Glutamatergic neuron (in vitro differentiated cells): ENCODE measurements at places on chromosomes 2 and 18.

DNA sequence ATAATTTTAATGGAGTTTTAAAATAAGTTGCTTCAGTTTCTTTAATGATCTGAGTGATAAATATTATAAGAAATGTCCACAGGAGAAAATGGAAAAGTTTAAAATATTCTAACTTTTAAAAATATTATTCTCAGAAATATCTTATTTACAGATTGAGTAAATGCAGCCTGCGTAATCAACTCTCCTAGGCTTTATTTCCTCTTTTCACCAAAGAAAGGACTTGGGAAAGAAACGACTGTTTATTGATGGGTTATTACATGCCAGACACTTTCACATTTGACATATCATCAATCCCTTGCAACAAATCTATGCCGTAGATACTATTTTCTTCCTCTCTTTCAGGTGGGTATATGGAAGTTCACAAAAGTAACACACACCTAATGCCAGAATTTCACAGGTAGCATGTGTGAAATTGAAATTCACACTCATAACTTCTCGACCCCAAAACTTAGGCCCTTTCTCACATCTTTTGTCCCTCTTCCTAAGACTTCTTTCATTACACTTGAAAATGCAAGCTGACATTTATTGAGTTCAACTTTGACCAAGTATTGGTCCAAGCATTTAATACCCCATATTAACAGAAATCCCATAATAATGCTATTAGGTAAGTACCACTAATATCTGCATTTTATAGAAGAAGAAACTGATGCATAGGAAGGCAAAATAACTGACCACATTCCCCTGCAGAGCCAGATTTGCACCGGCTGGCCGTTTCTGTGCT lies 49.2 kb downstream of the MYOM1 start:
- no peak for DNase-seq

GRCh38 chr2:142880279-142880678 lies 2.8 kb downstream of the KYNU start:
- no peak for DNase-seq

DNA sequence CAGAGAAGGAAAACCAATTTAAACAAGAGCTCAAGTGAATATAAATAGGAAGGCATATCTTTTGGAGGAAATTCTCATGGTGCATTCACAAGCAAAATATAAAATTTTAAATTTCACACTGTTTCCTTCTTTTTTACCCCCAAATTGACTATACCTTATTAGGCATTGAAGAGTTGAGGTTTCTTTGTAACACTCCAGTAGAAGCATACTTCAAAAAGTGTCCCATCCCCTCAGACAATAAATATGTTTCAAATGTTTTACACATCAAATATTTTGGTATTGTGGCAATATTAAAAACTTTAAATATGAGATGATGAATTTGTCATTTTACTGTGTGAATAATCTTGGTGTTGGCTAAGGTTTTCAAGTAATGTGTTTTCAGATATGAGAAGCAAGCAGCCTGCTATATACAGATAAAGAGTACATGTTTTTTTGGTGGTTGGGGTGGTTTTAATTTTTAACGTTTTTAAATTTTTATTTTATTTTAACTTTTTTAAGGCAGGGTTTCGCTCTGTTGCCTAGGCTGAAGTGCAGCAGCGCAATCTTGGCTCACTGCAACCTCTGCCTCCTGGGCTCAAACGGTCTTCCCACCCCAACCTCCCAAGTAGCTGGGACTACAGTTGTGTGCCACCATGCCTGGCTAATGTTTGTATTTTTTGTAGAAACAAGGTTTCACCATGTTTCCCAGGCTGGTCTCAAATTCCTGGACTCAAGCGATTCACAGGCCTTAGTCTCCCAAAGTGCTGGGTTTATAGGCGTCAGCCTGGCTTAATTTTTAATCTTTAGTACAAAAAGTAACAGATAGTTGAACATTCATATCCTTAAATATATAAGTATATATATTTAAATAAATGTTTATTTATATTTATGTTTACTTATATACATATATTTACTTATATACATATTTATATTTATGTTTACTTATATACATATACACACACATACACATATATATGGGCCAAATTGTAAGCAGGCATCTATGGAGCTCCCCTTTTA lies 36.5 kb upstream of the DLX1 start:
- DNase-seq, result no peak

DNA sequence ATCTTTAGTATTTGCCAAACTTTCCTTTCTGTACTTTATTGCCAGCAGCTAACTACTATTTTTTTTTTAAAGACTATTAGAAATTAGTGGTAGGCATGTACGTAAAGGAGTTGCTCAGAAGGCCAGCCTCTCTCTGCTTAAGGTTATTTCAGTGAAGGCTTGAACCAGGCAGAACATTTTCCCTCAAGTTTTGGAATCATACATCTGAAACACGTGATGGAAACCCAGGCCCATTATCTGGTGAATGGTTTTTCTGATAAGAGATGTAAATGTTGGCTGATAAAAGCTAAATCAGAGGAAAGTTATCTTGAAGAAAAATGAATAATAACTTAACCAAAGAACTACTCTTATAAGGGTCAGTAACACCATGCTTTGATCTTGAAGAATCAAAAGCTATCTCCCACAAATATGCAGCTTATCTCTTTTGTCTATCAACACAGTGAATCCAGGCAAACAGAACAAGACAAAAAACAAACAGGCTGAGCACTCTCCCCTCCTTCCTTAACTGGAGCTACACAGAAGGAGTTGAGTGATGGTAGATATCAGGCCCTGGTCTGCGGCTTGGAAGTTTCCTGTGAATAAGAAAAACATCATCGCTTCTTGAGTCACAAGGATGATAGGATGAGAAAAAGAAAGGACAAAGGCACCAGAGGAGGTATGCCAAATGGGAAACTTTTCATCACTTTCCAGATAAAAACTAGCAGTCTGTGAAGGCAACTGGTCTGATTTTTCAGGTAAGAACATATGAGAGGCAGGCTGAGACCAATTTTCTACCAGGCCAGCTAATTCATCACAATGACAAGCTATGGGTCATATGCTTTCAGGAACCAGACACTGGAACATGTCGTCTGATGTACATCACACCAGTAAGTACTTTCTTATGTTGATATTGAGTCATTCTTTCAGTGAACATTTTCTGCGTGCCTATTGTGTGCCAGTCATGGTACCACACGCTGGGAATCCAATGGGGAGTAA lies 88.4 kb upstream of the STK17B start:
- DNase-seq, result no peak

DNA sequence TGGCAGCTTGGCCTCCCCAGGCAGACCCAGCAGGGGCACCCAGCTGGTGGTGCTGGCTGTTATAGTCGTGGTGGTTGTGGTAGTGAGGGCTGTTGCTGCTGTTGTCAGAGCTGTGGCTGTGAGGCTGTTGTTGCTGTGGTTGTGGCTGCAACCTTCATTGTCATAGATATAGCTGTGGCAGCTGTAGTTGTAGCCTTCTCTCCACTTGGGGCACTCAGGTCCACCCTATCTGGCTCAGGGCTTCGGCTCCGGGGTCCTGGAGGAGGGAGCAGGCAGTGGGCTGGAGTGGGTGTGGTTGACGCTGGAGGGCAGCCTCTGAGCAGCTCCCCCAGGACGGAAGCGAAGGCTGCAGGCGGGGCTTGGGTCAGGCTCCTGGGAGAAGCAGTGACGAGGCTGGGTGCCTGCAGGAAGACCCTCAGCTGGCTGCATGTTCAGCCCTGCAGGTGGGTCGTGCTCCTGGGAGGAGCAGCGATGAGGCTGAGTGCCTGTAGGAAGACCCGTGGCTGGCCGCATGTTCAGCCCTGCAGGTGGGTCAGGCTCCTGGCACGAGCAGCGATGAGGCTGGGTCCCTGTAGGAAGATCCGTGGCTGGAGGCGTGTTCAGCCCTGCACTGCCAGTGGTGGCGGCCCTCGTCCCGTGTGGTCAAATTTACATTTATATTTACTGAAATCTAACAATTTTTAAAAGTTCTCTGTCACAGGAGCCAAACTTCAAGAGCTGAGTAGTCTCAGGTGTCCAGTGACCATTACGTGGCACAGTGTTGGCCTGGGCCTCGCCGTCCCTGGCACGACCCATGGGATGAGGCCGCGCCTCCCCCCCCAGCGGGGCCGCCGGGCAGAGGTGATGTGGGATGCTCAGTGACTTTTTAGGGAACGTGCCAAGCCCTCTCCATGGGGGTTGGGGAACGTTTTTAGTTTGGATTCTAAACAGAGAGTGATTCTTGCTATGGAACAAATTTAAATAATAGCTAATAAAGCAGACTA lies 79.2 kb upstream of the PXDN start:
- DNase-seq, result peak; percentile 57

DNA sequence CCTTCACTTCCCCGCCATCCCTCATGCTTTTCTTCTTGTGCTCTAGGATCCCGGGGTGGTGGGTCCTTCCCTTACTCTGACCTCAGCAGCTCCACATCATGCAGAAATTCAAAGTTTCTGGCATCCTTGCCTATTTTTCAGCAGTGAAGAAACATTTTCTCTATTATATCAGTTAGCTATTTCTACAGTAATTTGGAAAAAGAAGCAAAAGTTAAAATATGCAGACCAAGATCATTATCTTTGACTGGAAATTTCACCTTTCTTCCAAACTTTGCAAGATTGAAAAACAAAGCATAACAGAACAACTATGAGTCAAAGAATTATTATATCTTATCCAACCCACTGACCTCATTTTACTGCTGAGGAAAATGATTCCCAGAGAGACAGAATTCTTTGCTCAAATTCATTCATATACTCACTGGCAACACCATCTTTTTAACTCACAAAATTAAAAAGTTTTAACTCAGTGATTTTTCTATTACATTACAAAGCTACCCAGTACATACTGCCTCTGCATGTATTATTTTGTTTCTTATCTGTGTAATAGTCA lies 40.5 kb downstream of the ANTXR1 start:
- no peak for DNase-seq

GRCh38 chr18:34224423-34225217 lies at the start of gene NOL4:
Gene NOL4, minus strand, starts transcription at chr18:34224913. Its CDS starts 1,660 bp downstream, at chr18:34223253.
- DNase-seq, result peak; percentile 85

DNA sequence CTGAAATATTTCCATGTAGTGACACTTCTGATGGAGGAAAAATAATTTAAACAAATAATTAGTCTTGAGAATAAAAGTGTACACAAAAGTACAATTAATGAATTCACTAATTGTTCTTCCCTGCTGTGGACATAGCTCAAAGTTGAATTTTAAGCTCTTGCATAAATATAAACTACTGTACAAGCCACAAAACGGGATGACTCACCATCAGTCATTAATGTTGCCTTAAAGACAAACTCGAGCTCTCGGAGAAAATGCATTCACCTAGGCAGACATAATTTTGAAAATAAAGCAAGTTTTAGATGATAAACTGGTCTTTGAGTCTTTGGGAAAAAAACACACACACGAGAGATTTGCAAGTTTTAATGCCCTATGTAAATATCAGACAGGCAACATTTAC lies 436.4 kb downstream of the ZNF521 start:
- no peak for DNase-seq

DNA sequence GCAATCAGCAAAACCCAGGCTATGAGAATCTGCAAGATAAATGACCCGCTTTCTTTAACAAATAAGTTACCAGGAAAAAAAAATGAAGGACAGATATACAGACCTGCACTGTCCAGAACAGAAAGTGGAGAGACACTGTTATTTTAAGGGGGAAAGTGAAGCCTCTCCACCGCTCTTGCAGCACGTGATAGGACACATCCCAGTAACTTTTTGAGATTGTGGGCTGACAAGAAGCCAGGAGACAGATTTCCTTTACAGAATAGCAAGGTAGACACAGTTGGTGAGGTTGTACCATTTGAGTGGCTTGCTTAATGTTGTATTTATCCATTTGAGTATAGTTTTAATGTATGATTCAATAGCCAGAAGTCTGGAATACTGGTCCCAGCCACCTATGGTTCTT lies 13.0 kb downstream of the TMEM169 start:
- DNase-seq, result no peak

DNA sequence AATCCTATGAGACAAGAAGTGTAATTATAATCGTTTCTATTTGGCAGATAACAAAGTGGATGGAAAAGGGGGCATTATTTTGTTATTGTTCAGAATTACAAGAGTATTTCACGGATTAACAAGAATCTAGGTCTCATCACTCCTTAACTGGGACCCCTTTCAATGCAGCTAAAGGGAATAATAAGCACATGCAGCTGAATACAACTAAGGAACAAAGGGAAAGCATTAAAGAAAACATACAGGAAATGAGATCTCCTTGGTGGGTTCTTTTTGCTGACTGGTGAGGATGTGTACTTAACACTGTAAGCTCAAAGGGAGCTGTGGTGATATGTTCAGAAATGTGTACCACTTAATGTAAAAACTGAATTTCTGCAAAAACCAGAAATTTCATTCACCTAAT lies 140.5 kb upstream of the WDSUB1 start:
- DNase-seq, result no peak

DNA sequence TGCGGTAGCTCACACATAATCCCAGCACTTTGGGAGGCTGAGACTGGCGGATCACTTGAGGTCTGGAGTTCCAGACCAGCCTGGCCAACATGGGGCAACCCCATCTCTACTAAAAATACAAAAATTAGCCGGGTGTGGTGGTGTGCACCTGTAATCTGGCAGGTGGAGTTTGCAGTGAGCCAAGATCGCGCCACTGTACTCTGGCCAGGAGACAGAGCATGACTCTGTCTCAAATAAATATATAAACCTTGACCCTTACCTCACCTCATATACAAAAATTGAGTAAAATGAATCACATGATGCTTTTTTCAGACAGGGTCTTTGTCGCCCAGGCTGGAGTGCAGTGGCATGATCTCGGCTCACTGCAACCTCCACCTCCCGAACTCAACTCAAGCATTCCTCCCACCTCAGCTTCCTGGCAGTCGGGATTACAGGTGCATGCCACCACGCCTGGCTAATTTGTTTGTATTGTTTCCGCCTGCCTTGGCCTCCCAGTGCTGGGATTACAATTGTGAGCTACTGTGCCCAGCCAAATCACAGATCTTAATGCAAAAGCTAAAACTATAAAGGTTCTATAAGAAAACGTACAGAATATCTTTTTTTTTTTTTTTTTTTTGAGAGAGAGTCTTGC lies 25.3 kb downstream of the XPO1 start:
- no peak for DNase-seq

DNA sequence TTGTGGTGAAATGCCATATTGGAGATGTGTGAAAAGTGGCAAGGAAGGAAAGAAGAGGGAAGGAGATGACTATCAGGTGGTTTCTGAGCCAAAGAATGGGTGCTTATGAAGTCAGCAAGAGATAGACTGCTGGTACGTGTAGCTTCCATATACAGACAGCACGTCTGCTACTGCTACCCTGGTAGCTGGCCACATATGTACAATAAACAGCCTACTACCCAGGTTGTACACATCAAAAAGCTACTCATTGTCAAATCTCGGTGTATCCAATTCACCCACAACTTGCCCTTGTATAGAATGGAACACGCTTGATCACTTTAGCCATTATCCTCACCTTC lies 761.8 kb downstream of the LRRTM4 start:
- DNase-seq, result no peak

DNA sequence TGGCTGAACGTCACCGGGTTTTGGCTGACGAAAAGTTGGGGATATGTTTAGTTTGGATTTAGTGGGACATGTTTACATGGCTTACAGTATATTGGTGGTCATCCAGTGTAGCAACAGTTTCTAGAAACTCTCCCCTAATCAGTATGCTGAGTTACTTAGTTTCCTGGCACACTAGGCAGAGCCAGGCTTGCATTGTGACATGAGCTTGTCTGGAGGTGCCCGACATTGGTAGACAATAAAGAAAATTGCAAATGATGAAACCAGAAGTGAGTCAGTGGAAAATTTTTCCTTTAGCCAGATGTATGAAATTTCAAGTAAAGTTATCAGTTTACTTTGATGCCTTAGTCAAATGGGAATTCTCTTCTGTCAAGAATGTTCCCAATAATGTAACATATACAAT lies 276.1 kb downstream of the RDH14 start:
- DNase-seq, result no peak

- no peak for DNase-seq
Observed at GRCh38 chr2:151891566-151892194, 63.5 kb upstream of the ARL5A start.
